ENCODE measurements at places on chromosomes 6 and 20. TPM values are rescaled to one million over a fixed set of nuclear protein-coding genes. Genes with fewer than 3 reads are reported as not detected.

ANKRD66 gene
- total RNA-seq = not detected

PDCD2 gene
- total RNA-seq = 86.3 TPM

OR2H1 gene
- total RNA-seq = not detected

ABHD16B gene
- total RNA-seq = not detected

TRIM10 gene
- not detected for total RNA-seq

NRSN2 gene
- 18.6 TPM for total RNA-seq

RAMACL gene
- total RNA-seq = 0.05 TPM

KIAA0408 gene
- not detected for total RNA-seq

PNLDC1 gene
- total RNA-seq = 0.14 TPM

LINC00237 gene
- total RNA-seq = not detected

EFCAB8 gene
- not detected for total RNA-seq

SRPK1 gene
- total RNA-seq = 101 TPM

NEDD9 gene
- 9.5 TPM for total RNA-seq

GRM1 gene
- 0.65 TPM for total RNA-seq

PHACTR3 gene
- 13.6 TPM for total RNA-seq

BPIFA3 gene
- not detected for total RNA-seq

RRAGD gene
- total RNA-seq = 1.5 TPM

SLC4A11 gene
- 13.0 TPM for total RNA-seq

HLA-DPB1 gene
- total RNA-seq = 0.93 TPM

EPB41L2 gene
- 9.7 TPM for total RNA-seq

All from airway epithelial cell (primary cell).